ENCODE measurements at places on chromosomes 7 and 10.

DNA sequence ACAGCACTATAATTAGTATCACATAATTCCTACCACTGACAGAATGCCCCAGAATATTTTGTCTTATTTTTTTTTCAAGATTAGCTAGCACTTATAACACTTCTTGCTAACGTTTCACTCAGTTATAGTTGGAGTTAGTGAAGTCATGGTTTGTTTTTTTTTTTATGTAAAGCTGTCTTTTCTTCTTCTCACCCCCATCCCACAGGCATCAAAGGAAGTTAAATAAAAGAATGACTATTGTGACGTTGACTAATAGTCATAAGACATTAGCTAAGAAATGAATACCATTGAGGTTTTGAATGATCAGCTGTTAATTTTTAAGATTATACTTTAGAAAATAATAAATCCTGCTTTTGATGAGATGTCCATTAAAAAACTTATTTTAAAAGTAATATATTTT, 498.3 kb downstream of the GFRA1 start:
- no peak for DNase-seq

DNA sequence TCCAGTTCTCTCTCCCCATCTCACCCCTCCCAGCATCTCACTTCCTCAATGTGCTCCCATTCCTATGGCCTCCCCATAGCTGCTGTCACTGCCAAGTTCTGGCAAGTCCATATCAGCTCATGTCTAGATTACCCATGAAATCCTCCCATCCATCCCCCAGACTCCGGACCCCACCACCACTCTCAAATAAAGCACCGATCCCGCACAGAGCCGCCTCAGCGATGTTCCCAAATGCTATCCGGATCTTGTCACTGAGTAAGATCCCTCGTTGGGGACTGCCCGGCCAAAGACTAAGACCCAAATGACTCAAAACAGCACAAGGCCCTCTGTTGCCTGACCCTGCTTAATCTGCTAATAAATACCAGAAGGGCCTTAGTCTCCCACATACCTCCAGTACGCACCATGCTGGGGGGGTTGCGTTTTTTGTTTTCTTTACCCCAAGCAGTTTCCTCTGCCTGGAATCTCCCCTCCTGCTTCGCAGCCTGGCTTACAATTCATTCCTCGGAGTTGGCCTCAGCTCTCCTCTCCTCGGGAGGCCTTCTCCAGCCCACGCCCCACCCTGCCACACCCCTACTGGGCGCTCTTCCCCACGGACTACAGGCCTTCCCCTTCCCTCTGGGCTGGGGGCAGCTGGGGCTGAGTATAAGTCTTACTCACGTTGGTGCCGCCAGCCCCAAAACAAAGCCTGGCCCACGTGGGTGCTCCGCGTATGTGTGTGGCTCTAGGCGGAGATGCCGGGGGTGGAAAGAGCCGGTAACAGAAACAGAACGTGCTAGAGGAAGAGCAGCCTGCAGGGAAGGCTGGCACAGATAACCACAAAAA, 1.8 kb upstream of the DUSP5 start:
- peak; percentile 82 for DNase-seq

DNA sequence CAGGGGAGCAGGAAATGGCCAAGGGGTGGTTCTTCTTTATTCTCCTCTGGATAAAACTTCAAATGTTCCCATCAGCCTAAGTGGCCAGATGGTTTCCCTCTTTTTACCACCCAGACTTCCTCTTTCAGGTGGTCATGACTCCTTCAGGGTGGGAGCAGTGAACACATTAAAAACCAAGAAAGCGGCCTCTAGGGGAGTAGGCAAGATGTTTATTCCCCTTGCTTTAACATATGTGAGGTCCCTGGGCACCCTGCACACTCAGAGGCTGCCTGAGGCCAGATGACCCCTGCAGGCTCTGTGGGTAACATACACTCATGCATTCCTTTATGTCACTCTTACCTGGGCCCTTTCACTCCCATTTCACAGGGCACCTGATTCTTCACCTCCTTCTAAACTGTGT, 357.4 kb downstream of the ABCA13 start:
- DNase-seq: peak; percentile 19

- DNase-seq: no peak
Measured at GRCh38 chr7:50303335-50304128, 984 bp upstream of the IKZF1 start.

DNA sequence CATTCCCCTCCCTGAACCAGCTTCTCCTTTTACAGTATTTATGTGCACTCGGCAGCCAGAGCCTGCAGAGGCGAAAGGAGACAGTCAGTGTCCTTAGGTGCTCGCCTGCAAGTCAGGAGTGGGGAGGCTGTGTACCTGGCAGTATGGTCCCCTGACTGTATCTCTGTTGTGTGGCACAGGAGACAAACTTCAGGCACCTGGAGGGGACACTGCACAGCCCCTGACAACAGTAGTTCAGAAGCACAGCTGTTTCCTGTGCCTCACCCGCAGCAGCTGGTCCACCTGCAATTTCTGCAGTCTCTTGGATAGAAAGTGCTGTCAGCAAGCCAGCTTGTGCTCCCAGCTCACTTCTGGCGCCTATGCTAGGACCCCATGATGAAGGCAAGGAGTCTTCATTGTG, 73.4 kb upstream of the LAMB4 start:
- no peak for DNase-seq

- DNase-seq: no peak
Measured at GRCh38 chr7:118306771-118307170, 82.3 kb downstream of the ANKRD7 start.

DNA sequence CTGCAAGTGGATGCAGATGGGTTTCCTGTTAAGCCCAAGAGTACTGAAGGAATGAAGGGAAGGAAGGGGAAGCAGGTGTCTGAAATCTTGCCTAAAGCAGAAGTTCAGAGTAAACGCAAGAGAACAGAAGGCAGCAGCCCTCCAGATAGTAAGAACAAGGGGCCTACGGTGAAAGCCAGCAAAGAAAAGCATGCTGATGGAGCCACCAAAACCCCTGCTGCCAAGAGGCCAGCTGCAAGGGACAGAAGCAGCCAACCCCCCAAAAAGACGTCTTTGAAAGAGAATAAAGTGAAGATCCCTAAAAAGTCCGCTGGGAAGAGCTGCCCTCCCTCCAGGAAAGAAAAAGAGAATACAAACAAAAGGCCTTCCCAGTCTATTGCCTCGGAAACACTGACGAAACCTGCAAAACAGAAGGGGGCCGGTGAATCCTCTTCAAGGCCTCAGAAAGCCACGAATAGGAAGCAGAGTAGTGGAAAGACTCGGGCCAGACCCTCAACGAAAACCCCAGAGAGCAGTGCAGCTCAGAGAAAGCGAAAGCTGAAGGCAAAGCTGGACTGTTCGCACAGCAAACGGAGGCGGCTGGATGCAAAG, 152.5 kb downstream of the LCOR start:
- no peak for DNase-seq

DNA sequence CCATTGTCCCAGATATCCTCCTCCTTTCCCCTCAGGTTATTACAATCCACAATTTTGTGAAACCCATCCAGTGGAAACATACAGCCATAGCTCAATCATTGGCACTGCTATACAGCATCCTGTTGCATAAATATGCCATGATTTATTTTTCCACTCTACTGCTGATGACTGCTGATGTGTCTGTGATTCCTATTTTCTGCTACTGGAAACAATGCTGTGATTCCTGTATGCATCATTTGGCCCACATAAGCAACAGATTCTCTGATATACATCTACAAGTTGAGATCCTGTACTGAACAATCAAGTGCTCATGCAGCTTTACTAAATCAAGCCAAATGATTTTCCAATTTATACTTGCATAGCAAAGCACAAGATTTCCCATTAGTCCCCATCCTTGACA, 39.6 kb downstream of the CUL2 start:
- DNase-seq: no peak

DNA sequence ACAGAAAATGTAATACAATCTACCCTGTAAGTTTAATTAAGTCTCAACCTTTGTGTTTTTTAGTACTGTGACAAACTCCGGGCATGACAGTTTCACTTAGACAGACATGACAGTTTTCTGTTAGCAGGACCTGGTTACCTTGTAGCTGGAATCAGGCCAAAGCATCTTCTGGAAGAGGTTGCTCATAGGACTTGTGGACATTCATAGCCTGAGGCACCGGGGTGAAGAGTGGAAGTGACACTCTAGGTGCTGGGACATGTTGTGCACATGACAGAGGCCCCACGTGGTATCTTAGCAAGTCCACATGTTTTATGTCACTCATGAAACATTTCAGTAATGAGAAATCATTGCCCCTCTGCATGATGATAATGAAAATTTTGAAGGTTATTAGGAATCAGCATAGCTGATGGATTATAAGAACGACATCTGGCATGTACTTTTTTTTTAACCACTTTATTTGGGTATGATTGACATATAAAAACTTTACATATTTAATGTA, 441.4 kb downstream of the CNTNAP2 start:
- no peak for DNase-seq

GRCh38 chr7:30760514-30761213, 8.7 kb downstream of the INMT start:
- no peak for DNase-seq

GRCh38 chr7:68770649-68771048, 827.6 kb upstream of the AUTS2 start:
- peak; percentile 43 for DNase-seq

DNA sequence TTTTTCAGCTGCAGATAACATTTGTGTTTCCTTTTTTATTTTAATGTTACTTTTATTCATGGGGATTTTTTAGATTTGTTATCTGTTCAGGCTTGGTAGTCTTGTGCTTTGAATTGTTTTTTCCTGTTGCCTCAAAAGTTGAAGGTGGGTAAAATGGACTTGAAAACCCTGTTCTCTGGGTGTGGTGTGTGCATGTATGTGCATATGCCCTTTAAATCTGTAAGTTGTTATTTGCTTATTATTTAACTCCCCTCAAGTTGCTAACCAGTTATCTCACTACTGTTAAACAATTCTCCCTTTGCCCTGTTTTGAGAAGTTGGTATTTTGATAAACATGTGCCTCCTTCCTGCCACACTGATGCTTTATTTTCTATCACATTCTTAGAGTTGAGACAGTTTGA, 30.6 kb downstream of the TSPAN14 start:
- no peak for DNase-seq

- no peak for DNase-seq
Measured at GRCh38 chr10:31803606-31804351, 124.9 kb downstream of the ARHGAP12 start.

GRCh38 chr7:17619196-17619818, 320.9 kb downstream of the AHR start:
- DNase-seq: no peak

DNA sequence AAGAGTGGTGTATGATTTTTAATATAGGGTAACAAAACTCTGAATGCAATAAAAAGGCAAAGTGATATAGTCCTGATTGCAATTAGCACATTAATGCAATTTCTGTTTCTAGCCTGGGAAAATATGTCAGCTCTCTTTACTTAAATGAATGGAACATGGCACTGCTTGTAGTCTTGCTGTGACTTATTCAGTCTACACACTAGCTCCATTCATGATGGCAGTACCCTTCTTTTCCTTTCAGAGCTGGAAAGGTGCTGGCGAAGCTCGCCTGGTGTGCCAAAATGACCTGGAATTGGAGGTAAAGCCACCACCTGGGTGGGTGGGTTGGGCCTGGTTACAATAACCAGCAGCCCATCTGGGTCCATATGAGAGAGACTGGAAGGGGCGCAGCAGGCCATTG, 85.3 kb downstream of the ZNF365 start:
- DNase-seq: no peak

DNA sequence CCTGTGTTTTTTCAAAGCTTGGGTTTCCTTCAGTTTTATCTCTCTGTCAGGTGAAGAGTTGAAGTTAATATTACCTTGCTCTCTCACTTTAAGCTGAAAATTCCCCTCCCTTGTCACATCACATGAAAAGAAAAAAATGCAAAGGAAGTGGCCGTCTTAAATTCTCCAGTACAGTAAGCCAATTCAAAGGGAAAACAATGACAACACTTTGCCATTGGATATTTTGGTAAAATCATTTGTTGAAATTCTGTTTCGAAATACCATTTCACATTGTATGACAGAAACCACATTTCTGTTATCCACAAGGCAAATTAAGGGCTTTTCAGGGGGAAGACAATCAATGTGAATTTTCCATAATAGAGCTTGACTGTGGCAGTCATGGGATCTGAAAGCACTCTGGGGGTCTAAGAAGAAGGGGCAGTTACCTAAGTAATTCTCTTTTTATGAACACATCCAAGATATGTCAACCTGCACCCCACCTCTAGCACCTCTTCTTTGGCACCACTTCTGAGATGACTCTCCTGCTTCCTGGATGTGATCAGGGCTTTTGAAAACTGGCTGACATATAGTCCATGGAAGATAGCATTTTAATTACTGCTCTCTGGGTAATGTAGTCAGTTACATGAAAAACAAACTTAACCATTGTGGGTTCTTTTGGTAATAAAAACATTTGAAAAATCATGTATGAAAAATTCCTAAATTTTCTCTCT, 63.8 kb downstream of the ENTPD1 start:
- DNase-seq: no peak

DNA sequence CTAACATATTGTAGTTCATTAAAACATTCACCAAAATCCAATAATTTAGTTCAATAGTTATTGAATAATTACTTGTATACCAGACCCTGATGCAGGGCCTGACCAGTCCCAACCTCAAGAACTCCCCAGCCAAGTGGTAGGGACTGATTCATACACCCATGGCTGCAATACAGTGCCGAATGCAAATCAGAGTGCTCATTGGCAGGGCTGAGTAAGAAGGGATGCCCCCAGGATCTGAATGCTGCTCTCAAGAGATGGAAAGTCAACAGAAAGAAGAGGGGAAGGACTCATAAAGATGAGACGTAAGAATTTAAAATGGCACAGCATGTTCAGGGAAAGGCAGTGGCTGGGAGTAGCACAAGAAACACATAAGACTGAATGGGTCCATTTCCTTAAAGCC, 29.9 kb downstream of the ZNF438 start:
- no peak for DNase-seq

DNA sequence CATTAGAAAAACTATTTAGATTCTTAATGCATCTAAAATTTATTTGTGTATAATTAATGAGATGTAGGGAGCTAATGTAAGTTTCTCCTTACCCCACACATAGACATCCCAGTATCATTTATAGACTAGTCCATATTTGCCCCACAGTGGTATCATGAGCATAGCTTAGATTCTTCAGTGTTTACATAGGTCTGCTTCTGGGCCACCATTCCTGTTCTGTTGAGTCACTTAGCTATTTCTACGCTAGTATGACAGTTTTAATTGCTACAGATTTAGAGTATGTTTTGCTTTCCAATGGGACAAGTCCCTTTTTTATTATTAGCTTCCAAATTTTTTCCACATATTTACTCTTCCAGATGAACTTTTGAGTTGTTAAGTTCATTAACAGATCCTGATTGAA, 69.4 kb downstream of the MCMBP start:
- no peak for DNase-seq

DNA sequence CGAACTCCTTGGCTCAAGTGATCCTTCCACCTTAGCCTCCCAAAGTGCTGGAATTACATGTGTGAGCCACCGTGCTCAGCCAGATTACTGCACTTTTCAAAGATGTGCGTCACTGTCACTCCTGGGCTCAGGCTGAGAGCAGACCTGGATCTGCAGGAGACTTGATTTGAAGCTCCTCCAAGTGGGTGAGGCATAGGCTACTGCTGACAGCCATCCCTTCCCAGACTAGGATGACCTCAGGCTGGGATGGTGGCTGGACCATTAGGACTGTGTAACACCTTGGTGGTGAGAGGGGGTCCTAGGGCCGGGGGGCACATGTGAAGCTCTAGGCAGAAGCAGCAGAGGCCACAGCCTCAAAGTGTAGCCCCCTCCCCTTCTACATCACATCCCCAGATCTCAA, 8.2 kb upstream of the SRRM3 start:
- DNase-seq: no peak

GRCh38 chr10:110684800-110685446, 40.8 kb downstream of the RBM20 start:
- no peak for DNase-seq
